ENCODE measurements at places on chromosomes 1 and 21.
A peak's percentile ranks its signal among the peaks of the same experiment; 100 is the strongest.

GRCh38 chr1:32627596-32628162 lies 22.7 kb downstream of the ZBTB8OS start:
- H3K4me3 ChIP-seq, result peak overlapping the region; percentile 93
- H3K27me3 ChIP-seq, result peaks cover 2% of the 10 kb centered on the region
- peaks cover 38% of the 10 kb centered on the region for H3K4me1 ChIP-seq
- H3K36me3 ChIP-seq, result peaks cover 9% of the 10 kb centered on the region
- DNase-seq, result peak; percentile 78
- H3K27ac ChIP-seq, result peak overlapping the region; percentile 94

GRCh38 chr1:6667139-6667538 lies 34.5 kb downstream of the DNAJC11 start:
- peaks cover 14% of the 10 kb centered on the region for H3K4me1 ChIP-seq
- H3K36me3 ChIP-seq, result peaks cover 28% of the 10 kb centered on the region
- no peaks in the 10 kb centered on the region for H3K27me3 ChIP-seq
- H3K4me3 ChIP-seq, result no peak overlapping the region
- no peak for DNase-seq

- peak overlapping the region; percentile 98 for H3K4me3 ChIP-seq
- peaks cover 8% of the 10 kb centered on the region for H3K27me3 ChIP-seq
- peak overlapping the region; percentile 97 for H3K27ac ChIP-seq
- DNase-seq, result no peak
- peaks cover 10% of the 10 kb centered on the region for H3K36me3 ChIP-seq
These were observed 710 bp upstream of the PRPF3 start for GRCh38 chr1:150320667-150320978.

DNA sequence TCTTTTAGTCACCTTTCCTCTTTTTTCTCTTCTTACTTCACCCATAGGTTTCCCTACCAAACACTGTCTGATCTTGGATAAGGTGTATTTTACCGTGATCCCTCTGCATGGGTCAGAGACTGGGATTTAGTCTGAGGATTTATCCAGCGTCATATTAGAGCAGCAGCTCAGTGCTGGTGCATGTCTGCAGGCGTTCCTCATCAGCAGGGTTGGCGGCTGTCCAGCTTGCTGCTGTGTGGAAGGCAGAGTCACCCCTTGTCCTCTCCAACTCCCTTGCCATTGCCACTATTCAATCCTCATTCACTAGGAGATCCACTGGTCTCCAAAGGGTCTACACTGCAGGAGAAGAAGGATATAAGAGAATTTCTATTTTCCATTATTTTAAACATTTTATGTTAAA lies 7.3 kb upstream of the FAM78B start:
- H3K36me3 ChIP-seq, result no peaks in the 10 kb centered on the region
- no peaks in the 10 kb centered on the region for H3K4me1 ChIP-seq
- no peak for DNase-seq

- no peak within 1 kb of the TSS for H3K27ac ChIP-seq
- peaks cover 4% of the 10 kb centered on the region for H3K36me3 ChIP-seq
- H3K4me1 ChIP-seq, result peaks cover 44% of the 10 kb centered on the region
- H3K4me3 ChIP-seq, result peak within 1 kb of the TSS; percentile 80
- peak; percentile 29 for DNase-seq
These were observed at the start of gene IL6R for GRCh38 chr1:154404984-154405746. Gene IL6R (plus strand): TSS chr1:154405343. CDS start chr1:154405630, 287 bp downstream.

GRCh38 chr1:206451134-206451686 lies 19.1 kb upstream of the IKBKE start:
- H3K4me3 ChIP-seq, result no peak overlapping the region
- no peak overlapping the region for H3K27ac ChIP-seq
- peaks cover 20% of the 10 kb centered on the region for H3K36me3 ChIP-seq
- H3K27me3 ChIP-seq, result no peaks in the 10 kb centered on the region
- no peaks in the 10 kb centered on the region for H3K4me1 ChIP-seq

- no peaks in the 10 kb centered on the region for H3K36me3 ChIP-seq
- no peak overlapping the region for H3K4me3 ChIP-seq
- no peak for DNase-seq
- peaks cover 4% of the 10 kb centered on the region for H3K27me3 ChIP-seq
- no peaks in the 10 kb centered on the region for H3K4me1 ChIP-seq
These were observed 19.0 kb upstream of the DOCK7 start for GRCh38 chr1:62706985-62707743.

DNA sequence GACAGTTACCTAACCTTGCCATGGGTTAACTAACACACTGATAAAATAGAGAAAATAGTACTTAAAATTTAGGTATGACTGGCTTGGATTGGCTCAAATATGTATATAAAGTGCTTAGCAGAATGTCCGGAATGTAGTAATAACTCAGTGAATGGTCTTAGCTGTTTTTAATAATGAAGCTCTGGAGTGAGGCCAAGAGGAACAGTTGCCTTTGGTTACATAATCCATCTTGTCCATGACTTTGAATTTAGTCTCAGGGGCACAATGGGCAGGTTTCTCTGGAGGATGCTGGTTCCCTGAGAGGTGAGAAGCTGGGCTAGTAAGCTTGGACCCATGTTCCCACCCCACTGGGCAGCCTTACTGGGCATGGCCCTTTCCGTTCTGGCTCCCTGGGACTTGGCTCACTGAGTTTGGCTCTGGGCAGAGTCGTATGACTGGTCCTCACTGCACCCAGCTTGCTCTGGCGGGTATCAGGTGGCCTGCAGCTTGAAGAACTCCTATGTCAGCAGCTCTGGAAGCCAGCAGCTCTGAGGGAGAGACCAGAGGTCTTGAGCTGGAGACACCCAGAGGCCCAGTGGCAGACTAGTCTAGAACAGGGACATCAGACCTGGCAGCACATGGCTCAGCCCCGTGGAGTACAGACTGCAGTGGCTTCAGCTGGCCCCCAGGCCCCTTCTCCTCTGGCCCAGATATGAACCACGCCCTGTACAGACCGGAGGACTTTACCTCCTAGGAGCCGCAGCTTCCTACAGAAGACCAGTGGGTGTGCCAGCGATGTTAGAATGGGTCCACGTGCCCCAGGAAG lies 40.4 kb downstream of the TENT5C start:
- no peak overlapping the region for H3K4me3 ChIP-seq
- peaks cover 6% of the 10 kb centered on the region for H3K27me3 ChIP-seq
- H3K36me3 ChIP-seq, result peaks cover 3% of the 10 kb centered on the region
- peaks cover 22% of the 10 kb centered on the region for H3K4me1 ChIP-seq
